ENCODE measurements at places on chromosomes 1 and 21.

DNA sequence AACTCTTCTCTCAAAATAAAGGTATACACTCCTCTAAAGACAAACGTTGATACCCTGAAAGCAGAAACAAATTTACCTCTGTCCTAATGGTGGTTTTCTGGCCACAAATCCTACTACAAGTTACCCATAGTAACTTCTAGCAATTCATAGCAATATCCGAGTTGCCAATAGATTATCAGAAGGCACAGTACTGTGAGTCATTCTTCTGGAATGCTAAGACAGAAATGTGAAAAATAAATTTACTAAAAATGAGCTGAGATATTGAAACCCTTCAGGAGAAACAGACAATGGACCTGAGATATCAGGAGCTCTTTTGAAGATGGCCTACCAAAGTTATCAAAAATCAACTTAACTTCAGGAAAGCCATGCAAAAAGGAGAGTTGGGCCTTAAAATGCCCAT lies 715.0 kb upstream of the ADAMTS5 start:
- peak; percentile 35 for DNase-seq

- no peak for DNase-seq
Observed at GRCh38 chr21:44977616-44978340, 37.9 kb downstream of the SLX9 start.

DNA sequence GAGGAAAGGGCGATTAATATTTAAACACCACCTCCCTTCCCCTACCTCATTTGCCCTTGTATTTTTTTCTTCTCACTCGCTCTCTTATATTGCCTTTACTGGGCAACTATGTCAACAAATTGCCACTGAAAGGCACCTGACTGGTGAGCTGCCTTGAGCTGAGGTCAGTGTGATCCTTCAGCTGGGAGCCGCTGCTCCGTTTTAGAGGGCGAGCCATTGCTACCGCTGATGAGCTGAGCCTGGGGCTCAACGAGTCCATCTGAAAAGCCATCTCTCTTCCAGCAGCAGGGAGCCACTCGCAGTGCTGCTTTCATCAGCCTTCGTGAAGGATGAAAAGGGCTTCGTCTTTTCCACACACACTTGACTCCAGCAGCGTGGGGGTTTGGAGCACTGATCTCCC lies 108.0 kb upstream of the KIF26B start:
- DNase-seq = no peak

DNA sequence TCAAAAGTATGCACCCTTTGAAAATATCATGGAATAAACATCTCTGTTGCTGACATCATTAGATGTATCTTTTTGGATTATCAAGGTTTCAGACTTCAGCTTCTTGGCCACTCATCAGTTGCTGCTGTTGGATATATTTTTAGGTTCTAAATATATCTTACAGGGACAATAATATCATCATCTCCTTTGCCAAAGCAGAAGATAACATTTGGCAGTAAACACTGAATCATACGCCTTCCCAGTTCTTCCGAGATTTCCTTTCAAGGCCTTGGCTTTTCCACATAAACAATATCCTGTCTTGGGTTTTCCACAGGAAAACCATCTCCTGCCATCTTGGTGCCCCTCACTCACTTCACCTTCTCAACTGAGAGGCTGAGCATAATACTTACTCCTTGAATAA lies 39.3 kb downstream of the RGS7 start:
- no peak for DNase-seq

- DNase-seq = peak; percentile 72
Observed at GRCh38 chr1:115133440-115133839, 44.1 kb upstream of the TSPAN2 start.

DNA sequence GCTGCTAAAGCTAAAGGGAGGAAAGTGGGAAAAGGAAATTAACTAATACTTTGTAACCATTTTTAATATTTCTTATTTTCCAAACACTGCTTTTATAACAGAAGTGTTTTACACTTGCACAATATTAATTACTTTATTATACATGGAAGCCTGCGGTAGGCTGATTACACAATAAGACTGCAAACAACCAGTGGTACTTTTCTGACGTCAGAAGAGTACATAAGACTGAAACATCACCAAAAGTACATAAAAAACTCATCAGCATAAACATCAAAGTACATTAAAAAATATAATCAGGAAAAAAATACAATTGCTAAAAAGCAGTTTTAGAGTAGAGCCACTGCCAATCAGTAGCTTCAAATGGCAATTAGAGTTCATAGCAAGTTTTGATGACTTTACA lies 4.6 kb downstream of the ZNF281 start:
- no peak for DNase-seq

DNA sequence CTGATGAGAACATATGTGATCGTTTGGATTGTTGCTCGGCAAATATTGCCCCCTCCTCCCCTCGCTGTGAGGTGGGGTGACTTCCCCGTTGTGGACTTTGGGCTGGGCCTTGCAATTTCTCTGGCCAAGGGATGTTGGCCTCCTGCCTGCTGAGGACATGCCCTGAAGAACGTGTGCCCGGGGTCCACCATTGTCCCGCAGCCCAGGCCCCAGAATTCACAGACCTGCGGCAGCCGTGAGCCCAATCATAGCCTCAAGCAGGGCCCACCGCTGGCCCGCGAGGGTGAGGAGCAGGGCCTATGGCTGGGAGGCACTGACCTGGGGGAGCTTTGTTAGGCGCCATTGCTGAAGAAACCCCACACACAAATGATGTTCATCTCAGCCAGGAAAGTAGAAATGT lies 58.3 kb upstream of the ACTRT2 start:
- DNase-seq = no peak

DNA sequence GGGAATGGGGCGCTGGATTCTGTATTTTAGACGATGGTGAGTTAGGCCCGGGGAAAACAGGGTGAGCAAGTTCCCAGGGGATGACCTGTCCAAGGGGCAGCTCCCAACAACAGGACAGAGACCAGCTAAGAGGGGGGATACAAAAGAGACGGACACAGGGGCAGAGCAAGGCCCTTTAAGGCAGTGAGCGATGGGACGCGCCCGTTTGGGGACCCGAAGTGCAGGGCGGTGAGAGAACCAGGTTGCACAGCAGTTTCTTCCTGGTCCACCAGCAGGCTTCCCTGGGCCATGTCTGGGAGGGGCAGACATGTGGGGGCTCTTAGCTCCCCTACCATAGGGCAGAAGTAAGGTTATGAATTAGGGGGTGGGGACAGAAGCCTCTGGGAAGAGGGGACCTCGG lies 22.0 kb downstream of the INAVA start:
- DNase-seq = no peak

GRCh38 chr1:244674446-244674845 lies 21.5 kb downstream of the DESI2 start:
- peak; percentile 40 for DNase-seq

DNA sequence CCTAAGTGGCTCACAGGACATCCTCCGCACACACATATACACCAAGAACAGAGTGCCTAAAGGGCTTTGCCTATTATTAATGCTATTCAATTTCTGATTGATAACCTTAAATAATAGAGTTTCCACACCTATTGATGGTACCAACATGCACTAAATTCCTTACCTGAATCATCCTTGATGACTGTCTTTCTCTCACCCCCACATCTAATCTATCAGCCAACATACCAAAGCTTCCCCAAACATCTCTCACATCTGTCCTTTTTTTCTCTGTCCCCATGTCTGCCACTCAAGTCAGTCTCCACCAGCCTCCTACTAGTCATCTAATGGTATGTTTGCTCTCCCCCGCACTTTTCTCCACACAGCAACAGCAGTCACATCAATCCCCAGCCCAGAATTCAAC lies 174.4 kb downstream of the DSCAM start:
- DNase-seq = no peak

GRCh38 chr1:110243146-110243545 lies 33.0 kb downstream of the KCNC4 start:
- DNase-seq = no peak

DNA sequence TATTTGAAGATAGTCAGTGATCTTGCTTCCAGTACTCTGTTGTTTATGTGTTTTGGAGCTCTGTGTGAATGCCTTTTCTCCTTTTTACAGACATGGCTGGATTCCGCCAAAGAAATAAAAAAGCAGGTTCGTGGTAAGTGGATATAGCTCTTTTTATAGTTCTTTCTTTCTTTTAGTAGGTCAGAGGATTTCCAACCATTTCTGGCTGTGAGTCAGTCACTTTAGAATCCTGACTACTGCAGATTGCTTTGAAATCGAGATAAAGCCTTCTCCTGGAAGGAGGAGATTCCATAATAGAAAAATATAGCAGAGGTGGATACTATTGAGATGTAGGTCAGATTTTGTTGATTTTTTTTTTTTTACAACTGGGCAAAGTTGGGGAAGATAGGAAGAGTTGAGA lies 97.4 kb downstream of the EPB41 start:
- DNase-seq = no peak

DNA sequence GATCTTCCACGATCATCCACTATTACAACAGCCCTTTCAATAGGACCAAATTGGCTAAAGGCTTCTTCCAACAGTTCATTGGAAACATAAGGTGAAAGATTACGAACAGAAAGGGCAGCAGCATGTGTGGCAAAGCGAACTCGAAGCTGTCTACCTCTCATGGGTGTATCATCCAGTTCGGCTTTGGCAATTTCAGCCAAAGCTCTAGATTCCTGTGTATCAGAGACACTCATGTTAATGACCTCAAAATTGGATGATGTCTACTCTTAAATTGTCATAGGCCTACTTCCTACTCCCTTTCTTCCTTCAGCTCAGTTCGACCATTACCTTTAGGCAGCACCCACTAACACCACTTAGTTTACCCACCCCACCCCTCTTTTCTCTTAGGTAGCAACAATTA lies 2.2 kb downstream of the SFPQ start:
- DNase-seq = no peak

GRCh38 chr1:84855168-84855567 lies 37.8 kb downstream of the LPAR3 start:
- DNase-seq = peak; percentile 21

- DNase-seq = no peak
Observed at GRCh38 chr1:101100674-101101073, 75.1 kb upstream of the DPH5 start.

DNA sequence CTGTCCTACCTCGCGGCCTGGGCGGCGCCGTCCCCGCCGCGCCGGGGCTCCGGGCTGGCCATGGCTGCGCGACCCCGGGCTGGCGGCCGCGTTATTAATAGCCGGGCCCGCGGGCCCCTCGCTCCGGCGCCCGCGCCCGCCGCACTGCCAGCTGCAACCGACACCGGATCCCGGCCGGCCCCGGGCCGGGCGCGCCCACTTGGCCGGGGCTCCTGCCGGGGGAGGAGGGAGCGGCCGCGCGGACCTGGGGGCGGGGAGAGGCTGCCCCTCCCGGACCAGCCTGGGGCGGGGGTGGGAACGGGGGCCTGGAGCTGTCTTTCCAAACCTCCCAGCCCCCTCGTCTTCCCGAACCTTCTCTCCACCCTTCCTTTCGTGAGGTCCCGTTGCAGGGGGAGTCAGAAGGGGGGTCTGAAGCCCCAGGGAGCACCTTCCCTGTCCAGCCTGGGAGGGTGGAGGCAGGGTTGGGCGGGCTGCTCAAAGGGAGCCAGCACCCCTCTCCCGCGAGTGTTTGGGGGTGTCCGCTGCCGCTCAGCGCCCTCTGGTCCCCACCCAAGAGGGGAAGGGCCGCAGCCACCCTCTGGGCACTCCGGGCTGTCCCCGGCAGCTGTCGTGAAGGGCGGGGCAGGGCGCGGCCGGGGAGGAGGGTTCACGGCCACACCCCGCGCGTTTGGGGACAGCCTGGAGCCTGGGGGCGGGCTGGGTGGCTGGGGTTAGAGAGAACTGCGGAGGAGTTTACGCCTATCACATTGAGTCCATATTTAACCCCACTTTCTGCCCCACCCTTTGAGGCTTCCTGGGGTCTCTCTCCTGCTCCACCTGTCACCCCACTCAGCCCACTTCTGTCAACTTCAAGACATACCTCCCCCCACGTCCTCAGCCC lies at the start of gene SYNC:
SYNC (minus strand) TSS at position 172 of the 880 bp plus-strand sequence; CDS start at position 62, 110 bp downstream.
- DNase-seq = peak; percentile 96

DNA sequence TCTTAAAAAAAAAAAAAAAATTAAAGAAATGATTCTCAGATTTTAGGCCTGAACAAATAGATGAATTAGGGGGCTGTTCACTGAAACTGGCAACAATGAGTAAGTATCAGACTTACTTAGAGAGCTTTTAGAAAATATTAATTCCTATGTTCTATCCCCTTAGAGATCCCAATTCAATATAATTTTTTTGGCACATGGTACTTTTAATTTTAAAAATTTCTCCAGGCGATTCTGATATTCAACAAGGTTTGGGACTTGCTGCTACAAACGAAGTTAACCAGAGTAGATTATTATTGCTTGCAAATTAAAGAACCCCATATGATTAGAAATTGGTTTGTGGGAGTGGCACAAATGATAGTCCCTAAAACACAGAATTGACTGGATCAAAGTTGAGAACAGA lies 11.4 kb downstream of the SCMH1 start:
- DNase-seq = no peak

DNA sequence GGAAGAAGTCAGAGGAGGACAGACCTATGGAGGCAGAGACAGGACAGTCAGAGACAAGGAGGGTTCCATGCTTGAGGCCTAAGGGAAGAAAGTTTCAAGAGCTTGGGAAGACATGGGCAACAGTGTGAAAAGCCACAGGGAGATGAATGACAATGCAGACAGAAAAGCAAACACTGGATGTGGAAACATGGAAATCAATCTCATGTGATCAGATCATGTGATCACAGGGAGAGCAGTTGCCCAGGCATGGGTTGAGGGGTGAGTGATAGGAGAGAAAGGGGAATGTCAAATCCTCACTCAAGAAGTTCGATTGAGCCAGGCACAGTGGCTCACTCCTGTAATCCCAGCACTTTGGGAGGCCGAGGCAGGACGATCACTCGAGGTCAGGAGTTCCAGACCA lies 17.2 kb downstream of the PTAFR start:
- DNase-seq = no peak

GRCh38 chr1:200205216-200205995 lies 177.9 kb downstream of the NR5A2 start:
- no peak for DNase-seq

GRCh38 chr1:173205146-173206051 lies 1.7 kb downstream of the TNFSF4 start:
- peak; percentile 68 for DNase-seq

DNA sequence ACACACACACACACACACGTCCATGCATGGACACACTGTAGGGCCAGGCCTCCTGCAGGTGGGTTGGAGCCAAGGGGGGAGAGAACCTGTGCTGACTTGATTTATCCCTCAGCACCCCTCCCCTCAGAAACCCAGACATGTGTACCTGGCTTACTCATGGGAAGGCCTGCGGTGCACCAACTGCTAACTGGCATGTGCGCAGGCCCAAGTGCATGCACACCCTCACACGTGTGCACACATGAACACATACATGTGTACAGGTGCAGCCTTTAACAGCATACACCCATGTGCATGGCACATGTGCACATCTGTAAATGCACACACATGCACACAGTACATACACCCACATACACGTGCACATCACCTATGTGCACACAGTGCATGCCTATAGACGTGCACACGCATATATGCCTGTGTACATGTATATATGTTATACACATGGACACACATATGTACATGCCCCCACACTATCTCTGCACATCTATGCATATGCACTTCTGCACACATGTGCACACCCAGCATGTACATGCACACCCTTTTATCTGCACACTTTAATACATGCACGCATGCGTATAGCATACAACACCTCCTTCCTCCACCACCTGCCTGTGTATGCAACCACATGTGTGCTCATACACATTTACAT lies 67.5 kb downstream of the TRIM11 start:
- DNase-seq = no peak
